SK-N-SH treated with all-trans-retinoic acid at 6 μM for 48 hours (cell line): ENCODE measurements at places on chromosomes 4 and X.

DNA sequence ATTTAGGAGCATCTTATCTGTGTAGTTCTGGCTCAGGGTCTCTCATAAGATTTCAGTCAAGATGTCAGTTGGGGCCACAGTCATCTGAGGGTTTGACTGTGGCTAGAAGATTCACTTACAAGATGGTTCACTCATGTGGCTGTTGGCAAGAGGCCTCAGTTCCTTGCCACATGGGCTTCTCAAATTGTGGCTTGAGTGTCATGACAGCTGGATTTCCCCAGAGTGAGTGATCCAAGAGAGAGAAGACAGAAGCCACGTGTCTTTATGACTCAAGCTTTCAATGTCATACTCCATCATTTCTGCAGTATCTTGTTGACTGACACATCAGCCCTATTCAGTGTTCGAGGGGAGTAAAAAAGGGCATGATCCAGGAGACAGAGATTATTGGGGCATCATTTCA lies 131.3 kb upstream of the AP1S2 start:
- ATAC-seq = no peak

DNA sequence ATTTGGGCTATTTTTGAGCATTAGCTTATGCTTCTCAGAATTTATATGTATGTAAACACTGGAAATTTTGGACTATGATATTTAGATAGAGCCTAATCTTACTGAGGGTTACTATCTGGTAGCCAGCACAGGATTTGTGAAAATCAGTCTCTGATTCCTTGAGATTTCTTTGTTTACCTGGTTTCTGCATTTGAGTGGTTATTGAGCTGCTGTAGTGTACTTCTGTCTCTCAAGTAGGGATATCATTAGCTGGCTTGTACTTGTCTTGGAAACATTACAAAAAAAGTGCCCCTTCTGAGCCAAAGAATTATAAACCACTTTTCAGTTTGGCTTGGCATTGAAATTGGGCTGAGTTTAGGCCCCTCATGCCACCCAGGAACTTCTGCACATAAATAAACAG lies 49.7 kb downstream of the TLL1 start:
- ATAC-seq = no peak

DNA sequence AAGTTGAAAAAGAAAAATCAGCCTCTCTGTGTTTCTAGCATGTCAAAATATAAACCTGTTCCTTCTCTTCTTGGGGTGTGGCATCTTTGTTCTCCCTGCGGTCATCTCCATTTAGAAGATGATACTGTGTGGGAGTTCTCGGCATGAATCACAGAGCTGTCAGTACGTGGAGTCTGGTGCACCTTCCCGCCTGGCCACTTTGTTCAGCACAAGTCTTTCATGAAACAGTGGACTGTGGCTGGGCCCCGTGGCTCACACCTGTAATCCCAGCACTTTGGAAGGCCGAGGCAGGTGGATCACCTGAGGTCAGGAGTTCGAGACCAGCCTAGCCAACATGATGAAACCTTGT lies 166.5 kb downstream of the MAML3 start:
- no peak for ATAC-seq

DNA sequence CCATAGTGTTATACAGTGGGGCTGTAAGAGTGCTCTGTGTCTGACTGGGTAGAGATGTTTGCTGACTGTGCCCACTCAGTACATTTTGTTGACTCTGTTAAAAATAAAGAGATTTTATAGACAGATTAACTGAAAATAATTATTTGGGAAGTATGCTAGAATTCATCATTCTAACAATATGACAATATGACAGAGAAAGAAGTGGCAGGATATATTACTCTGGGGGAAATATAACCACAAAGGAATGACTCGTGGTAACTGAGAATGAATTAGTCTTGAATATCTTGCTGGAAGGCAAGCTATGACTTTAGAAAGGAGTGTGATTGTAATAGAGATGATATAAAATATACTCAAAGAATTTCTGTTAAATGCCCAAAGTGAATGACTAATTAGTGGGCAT lies 46.8 kb downstream of the TMEM165 start:
- ATAC-seq = peak; percentile 16; the same call in 1 of the 3 replicates

GRCh38 chr4:113006632-113007031 lies 42.8 kb upstream of the ANK2 start:
- no peak for ATAC-seq

GRCh38 chr4:182896421-182896820 lies 20.8 kb downstream of the DCTD start:
- no peak for ATAC-seq

- no peak for ATAC-seq
These were observed 168.6 kb upstream of the KLF3 start for GRCh38 chr4:38495446-38495845.

GRCh38 chr4:26780539-26780938 lies 80.1 kb upstream of the STIM2 start:
- peak; percentile 14; the same call in 2 of the 3 replicates for ATAC-seq
